ENCODE measurements at places on chromosomes 1 and 21.

DNA sequence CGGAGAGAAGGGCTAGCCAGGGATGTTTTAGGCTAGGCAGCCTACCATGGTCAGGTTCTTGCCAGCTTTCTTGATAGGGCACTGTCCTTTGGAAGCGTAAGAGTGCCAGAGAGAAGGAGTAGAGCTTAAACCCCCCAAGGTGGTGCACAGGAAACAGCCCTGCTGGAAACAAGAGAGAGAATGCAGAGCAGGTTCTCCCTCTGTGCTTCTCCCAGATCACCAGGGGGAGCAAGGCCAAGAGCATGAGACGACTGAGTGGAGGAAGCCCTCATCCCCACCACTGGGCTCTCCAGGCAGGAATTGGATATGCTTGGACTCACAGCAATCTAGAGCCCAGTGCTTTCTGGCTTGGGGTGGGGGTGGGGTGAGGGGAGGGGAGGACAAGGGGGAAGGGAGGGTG lies 49.8 kb downstream of the ATP2B4 start:
- no peak for DNase-seq

GRCh38 chr1:245770156-245770555 lies 615.4 kb downstream of the KIF26B start:
- no peak for DNase-seq

DNA sequence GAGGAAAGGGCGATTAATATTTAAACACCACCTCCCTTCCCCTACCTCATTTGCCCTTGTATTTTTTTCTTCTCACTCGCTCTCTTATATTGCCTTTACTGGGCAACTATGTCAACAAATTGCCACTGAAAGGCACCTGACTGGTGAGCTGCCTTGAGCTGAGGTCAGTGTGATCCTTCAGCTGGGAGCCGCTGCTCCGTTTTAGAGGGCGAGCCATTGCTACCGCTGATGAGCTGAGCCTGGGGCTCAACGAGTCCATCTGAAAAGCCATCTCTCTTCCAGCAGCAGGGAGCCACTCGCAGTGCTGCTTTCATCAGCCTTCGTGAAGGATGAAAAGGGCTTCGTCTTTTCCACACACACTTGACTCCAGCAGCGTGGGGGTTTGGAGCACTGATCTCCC lies 108.0 kb upstream of the KIF26B start:
- DNase-seq, result no peak

DNA sequence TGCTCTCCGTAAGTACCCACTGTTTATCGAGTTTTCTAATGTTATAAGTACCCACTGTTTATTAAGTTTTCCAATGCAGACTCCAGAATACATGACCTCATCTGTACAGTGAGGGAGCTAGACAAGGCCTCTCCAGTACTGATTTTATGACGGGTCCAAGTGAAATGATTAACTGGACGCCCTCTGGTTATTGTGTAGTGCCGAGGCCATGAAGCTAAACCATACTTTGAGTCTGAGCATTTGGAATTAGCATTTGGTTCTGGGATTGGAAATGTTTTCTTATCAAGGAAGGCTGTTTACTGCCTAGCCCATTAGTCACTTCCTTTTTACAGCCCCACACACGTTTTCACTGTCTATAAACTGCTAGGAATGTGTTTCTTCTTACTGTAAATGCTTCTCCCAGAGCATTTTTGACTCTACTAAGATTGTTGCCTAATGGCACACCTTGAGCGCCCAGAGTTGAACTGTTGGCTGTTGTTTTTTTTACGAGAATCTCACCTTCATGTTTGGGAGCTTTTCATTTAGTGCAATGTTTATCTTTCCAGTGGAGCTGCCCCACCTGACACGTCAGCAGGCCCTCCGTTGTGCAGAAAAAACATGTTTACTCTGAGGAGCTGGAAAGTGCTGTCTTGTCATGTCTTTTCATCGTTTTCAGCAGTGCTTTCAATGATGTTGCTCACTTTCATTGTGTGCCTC lies 26.9 kb downstream of the SPATA46 start:
- DNase-seq, result no peak

DNA sequence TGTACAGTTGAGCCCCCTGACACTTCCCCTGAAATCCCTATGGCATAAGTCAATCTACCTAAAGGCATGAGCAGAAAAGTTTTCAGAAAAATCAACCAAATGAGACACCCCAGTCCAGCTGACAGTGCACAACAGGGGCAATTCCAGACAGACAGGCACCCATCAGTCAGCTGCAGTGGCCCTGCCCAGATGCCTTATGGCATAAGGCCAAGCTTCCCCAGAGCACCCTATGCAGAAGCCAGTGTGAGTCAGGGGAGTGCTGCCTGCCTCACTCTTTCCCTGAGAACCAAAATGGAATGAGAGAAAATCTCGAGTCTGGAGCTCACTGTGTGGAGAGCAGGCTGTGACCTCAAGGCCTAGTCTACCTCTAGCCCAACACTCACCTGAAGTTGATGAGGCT lies 38.1 kb downstream of the MRAP start:
- no peak for DNase-seq

DNA sequence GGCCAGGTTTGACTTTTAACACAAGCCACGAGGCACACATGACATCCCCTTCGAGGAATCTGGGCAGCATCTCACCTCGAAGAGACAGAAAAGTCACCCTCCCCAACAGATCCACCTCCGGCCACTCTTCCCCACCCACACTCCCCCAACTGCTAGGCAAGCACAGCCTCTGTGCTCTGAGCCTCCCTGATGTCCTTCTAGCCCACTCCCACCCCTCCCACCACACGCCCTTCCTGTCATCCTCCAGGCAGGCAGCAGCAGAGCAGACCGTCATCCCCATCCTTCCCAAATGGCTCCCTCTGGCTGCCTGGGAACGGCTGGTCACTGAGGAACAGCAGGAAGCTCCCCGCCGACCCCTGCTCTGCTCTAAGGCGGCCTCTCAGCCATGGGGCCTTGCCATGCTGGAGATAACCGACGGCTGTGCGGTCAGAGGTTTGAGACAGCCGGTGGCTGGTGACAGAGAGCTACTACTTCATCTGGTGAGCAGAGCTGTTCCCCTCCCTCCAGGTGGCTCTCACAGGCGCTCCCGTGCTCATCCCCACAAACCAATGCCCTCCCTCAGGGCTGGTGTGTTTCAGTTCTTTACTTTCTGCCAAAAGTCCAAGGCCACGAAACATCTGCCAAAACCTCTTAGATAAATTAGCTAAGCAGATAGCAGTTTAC lies 25.6 kb downstream of the NPHP4 start:
- DNase-seq, result no peak

DNA sequence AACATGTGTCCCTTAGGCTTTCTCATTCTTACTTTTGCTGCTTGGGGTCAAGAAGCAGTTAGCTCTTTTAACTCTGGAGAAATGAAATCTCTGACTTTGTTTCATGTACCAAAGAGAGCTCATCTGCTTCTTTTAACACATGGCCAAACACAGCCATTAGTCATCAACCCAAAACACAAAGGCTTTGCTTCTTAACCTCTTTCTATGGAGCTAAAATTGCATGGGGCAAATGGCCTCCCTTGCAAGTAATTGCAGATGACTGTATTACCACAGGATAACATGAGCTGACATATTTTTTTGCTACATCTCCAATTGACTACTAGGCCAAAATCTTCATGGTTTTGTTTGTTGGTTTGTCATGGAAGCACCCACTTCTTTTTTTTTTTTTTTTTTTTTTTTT lies 300.9 kb downstream of the BRINP3 start:
- DNase-seq, result no peak

- DNase-seq, result no peak
These were observed 410.6 kb upstream of the NR5A2 start for GRCh38 chr1:199616947-199617346.

- no peak for DNase-seq
These were observed 67.4 kb downstream of the LUZP1 start for GRCh38 chr1:23101101-23101827.

GRCh38 chr1:110722807-110723206 lies 48.1 kb upstream of the KCNA3 start:
- no peak for DNase-seq

GRCh38 chr1:9317591-9318417 lies 25.1 kb downstream of the SPSB1 start:
- DNase-seq, result peak; percentile 27

DNA sequence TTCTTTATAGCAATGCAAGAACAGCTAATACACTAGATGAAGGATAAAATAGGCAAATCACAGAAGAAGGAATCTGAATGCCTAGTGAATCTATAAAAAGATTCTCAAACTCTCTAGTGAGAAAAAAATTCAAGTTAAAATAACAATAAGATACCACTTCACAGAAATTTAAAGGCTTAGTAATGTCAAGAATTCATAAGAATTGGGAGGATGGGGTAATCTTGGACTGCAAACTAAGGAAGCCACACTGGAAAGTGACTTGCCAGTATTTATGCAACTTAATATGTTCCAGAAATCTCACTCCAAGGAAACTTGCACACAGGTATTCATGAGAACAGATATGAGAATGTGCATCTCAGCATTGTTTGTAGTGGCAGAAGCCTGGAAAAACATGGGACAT lies 38.9 kb upstream of the PRRC2C start:
- DNase-seq, result no peak

- DNase-seq, result no peak
These were observed 8.9 kb downstream of the EPHA10 start for GRCh38 chr1:37755951-37756560.

- no peak for DNase-seq
These were observed 129.3 kb upstream of the PLPPR5 start for GRCh38 chr1:99133756-99134500.

GRCh38 chr1:4653796-4654725 lies at the start of gene AJAP1:
AJAP1 (plus strand) TSS chr1:4654609; CDS start chr1:4655426, 817 bp downstream.
- DNase-seq, result no peak

DNA sequence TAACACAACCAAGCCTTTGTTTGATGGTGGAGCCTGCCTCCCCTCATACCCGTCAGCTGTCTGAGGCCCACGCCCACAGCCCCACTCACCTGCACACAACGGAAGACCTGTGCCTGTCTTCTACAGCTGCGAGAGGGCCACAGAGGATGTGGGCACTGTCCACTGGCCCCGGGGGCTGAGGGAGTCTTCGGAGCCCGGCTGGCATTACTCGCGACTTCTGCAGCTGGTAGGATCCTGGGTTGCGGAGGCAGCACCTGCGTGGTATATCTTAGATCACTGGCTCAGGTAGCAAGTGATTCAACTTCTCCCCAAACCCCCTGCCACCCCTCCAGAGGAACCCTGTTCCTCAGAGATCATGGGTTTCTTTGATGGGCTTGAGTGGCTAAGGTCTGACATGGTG lies 109.9 kb downstream of the EDEM3 start:
- no peak for DNase-seq

DNA sequence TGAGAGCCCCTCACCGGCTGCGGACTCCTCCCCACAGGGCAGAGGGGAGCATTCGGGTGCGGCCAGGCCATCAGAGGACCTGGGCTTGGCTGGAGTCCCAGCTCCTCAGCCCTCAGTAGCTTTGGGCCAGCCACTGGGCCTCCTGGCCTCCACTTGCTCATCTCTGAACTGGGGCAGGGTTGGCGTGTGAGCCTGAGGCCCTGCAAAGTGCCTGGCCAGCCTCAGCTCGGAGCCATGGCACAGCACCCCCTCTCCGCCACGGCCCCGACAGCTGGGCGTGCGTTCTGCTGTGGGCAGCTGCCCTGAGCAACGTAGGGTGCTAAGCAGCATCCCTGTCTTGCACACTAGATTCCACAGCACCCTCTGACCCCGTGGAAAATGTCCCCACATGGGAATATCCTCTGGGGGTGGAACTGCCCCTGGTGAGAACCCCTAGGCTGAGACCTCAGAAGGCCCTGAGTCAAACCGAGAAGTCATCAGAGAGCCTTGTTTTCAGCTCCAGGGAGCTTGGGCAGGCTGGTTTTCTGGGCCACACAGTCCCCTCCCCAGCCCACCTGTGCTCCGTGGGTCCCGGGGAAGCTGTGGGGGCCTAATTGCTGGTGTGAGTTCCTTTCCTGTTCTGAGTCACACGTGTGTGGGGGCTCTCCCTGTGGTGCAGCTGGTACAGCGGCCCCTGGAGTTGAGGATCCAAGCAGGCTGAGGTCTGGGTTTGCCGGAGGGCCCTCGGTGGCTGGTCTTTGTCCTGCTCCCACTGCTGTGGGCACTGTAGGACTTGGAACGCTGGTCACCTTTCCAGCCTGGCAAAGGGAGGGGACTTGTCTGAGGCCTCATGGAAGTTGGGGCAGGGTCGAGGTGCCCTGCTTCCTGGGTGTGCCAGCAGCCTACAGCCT lies 24.5 kb downstream of the TP73 start:
- peak; percentile 47 for DNase-seq

- DNase-seq, result no peak
These were observed 140.9 kb downstream of the OMA1 start for GRCh38 chr1:58405660-58406059.

DNA sequence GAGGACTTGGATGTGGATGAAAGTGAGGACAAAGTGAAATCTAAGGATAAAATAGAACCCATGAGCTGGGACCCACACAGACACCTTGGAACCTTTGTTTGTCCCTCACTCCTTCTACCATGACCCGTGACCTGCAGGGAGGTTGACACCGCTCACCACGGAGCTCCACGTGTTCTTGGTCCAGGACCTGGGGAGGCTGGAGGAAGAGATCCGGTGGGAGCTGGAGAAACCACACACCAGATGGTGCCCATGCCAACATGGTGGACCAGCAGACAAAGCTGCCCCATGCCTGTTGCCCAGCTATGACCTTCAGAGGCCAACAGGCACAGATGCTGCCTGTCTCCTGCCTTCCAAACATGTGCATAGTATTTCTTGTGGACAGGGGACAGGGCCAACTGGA lies 721.9 kb downstream of the PTPRU start:
- no peak for DNase-seq

DNA sequence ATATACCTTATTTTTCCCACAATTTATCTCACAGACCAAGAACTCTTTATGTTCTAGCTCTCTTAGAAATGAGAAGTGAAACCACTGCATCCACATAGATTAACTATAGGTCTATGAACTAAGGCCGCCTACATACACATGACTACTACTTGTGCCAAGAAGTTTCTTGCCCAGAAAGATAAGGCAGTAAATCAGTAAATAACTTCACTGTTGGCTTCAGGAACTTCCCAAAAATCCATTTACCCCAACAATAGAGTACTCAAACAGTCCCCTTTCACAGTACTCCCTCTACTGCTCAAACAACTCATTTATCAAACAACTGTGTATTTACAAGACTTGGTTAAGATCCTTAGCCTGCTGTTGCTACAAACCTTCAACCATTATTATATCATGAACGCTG lies 96.5 kb downstream of the NME7 start:
- no peak for DNase-seq
